Stimulated activated CD8-positive, alpha-beta memory T cell treated with anti-CD3 and anti-CD28 coated beads, Interleukin-15, amount 100 ng/mL, for 4 hours (primary cell): ENCODE measurements at places on chromosomes 3 and 15.

GRCh38 chr3:195895861-195896360 lies 12.4 kb downstream of the TNK2 start:
- DNase-seq, result no peak

DNA sequence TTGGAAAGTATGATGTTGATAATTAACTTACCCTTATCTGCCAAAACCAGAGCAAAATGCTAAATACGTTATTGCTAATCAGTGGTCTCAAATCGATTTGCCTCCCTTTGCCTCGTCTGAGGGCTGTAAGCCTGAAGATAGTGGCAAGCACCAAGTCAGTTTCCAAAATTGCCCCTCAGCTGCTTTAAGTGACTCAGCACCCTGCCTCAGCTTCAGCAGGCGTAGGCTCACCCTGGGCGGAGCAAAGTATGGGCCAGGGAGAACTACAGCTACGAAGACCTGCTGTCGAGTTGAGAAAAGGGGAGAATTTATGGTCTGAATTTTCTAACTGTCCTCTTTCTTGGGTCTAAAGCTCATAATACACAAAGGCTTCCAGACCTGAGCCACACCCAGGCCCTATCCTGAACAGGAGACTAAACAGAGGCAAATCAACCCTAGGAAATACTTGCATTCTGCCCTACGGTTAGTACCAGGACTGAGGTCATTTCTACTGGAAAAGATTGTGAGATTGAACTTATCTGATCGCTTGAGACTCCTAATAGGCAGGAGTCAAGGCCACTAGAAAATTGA lies 59.7 kb downstream of the DCUN1D1 start:
- DNase-seq, result no peak

- no peak for DNase-seq
Measured at GRCh38 chr3:196974661-196975060, 6.0 kb upstream of the PIGZ start.

GRCh38 chr3:13495351-13495813 lies 15.3 kb downstream of the HDAC11 start:
- no peak for DNase-seq

DNA sequence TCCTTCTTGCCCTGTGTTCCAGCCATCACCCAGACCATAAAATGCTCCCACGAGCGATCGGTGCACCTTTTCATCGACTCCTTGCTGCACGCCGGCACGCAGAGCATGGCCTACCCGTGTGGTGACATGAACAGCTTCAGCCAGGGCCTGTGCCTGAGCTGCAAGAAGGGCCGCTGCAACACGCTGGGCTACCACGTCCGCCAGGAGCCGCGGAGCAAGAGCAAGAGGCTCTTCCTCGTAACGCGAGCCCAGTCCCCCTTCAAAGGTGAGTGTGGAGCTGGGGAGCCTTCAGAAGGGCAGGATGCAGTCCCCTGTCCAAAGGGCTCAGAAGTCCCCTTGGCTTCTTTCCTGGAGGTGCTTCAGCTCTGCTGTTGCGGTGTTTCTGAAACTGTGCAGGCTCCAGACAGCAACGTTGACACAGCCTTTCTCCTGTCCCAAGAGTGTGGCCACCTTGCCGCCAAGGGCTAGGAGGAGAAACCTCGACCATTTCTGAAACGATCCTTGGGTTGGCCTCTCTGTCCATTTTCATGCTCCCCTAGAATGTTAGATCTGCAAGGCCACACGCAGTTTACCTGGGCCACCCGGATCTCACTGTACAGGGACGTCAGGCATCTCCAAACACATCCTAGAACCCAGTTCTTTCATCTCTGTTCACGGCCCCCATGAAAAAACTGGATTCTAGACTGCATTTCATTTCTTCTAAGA lies 116.7 kb downstream of the LIPC start:
- no peak for DNase-seq

GRCh38 chr15:34813446-34814190 lies 18.3 kb upstream of the ACTC1 start:
- no peak for DNase-seq

DNA sequence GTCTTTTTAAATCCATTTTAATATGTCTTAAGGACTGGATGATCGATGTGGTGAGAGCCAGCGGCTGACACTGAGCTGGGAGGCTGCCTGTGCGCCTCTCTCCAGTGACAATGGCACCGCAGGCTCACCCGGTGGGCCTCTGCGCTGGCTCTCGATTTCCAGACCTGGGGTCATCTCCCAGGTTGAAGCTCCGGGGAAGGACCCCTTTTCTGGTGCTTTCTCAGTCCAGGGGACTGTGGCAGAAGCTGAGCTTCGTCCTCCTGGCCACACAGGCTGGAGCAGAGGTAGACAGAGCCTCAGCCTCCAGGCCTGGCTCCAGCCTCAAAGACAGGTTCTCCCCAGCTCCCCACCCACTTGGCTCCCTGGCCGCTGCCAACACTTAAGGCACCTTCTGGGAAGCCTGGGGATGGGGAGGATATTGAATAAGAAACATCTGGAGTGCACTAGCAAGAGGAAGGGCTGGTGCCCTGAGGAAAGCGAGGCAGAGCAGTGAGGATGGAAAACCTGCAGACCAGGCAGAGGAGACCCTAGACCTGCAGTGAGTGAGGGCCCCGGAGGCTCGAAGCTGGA lies 154.2 kb upstream of the SMAD3 start:
- DNase-seq, result no peak

- no peak for DNase-seq
Measured at GRCh38 chr3:161415506-161416231, 44.4 kb upstream of the SPTSSB start.

GRCh38 chr15:69735121-69735520 lies 282.5 kb downstream of the RPLP1 start:
- DNase-seq, result no peak

GRCh38 chr3:196837819-196838420 lies 29.8 kb upstream of the SENP5 start:
- DNase-seq, result peak; percentile 31

GRCh38 chr3:193347521-193348501 lies 30.7 kb downstream of the ATP13A5 start:
- no peak for DNase-seq

DNA sequence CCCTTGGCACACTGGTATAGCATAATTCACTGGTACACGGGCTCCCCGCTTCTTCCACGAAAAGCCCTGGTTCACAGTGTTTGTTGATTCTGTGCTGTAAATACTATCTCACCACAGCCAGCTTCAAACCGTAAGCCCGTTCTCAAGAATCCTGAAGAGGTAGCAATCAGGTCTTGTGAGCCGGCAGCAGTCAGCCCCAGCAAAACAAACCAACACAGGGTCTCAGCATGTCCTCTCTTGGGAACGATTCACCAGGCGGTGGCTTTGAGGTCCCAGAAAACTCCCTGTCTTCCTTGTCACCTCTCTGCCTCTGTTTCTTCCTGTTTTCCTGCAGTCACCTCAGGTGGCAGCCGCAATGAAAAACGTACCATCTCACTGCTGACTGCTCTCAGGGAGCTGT lies 19.1 kb upstream of the FAM3D start:
- DNase-seq, result no peak

DNA sequence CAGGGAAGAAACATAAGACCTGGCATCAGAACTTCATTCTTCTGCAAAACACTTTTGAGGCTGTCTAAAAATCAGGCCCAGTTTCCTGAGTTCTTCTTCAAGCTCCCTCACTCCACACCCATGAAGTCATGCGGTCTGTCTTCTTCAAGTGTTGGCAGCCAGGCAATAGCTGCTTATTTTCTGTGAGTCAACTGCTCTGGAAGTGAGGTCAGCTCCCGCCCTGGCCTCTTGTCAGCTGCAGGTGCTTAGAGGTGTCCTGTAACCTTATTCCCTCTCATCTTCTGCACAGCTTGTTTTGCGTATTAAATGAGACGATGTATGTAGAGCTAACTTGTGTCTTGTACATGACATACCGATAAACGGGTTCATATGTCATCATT lies 226.1 kb downstream of the ADAMTS17 start:
- no peak for DNase-seq

- no peak for DNase-seq
Measured at GRCh38 chr3:133152056-133152455, 113.9 kb downstream of the TMEM108 start.

GRCh38 chr15:101568821-101569555 lies 79.5 kb upstream of the PCSK6 start:
- DNase-seq, result no peak

GRCh38 chr3:46542801-46543201 lies 23.3 kb downstream of the LRRC2 start:
- DNase-seq, result no peak

- DNase-seq, result no peak
Measured at GRCh38 chr3:112531358-112531781, 30.4 kb downstream of the ATG3 start.

DNA sequence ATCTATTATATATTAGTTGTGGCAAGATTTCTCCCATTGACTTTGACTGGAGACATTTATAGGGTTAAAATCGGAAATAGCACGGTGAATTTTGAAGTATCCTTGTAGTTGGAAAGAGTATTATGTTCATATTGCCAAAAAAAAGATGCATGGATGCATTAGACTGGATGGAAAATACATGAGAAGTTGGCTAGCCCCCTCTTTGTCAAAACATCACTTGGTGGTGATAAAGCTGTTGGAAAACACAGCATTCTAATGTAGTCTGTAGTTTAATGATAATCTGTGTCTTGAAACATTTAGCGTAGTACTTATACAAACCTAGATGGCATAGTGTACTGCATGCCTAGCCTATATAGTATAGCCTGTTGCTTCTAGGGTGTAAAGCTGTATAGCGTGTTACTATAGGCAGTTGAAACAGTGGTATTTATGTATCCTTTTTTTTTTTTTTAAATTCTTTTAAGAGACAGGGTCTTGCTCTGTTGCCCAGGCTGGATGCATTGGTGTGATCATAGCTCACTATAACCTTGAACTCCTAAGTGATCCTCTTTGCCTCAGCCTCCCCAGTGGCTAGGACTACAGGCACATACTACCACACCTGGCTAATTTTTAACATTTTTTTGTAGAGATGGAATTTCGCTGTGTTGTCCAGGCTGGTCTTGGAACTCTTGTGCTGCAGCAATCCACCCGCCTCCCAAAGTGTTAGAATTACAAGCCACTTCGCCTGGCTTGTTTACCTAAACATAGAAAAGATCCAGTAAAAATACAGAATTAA lies 21.8 kb downstream of the CTNNB1 start:
- no peak for DNase-seq

DNA sequence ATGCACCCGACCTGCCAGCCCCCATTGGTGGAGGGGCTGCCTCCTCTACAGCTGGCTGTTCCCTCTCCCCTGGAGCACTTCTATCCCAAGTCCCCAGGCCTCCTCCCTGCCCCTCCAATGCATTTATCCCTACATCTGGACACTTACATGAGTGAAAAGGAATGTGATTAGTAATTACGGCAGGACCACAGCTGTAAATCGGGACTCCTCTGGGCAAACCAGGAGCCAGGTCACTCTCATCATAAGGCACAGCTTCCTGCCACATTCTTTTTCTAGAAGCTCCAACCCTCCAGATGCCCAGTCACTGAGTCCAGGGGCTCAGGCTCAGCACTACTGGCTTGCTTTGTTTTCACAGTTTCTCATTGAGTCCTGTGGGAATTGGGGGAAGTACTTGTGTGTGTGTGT lies 54.3 kb downstream of the IL20RB start:
- DNase-seq, result no peak

GRCh38 chr3:125116311-125117080 lies 60.7 kb upstream of the HEG1 start:
- DNase-seq, result no peak

- no peak for DNase-seq
Measured at GRCh38 chr3:52851348-52851747, 16.5 kb upstream of the MUSTN1 start.

- no peak for DNase-seq
Measured at GRCh38 chr3:187958432-187959003, 195.4 kb upstream of the LPP start.

DNA sequence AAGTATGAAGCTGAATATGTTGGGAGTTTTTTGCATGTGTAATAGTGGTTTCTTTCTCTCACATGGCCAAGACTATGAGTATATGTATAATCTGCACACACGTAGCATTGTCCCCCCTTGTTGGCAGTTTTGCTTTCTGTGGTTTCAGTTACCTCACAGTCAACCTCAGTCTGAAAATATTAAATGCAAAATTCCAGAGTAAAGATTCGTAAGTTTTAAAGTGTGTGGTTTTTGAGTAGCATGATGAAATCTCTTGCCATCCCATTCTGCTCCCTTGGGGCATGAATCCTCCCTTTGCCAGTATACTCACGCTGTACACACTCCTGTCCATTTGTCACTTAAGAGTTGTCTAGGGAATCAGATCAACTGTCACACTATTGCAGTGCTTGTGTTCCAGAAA lies 742.0 kb upstream of the CCDC54 start:
- no peak for DNase-seq

GRCh38 chr15:60541481-60542299 lies 62.7 kb upstream of the ICE2 start:
- no peak for DNase-seq

- DNase-seq, result no peak
Measured at GRCh38 chr15:35092846-35093245, 7.8 kb upstream of the NANOGP8 start.

GRCh38 chr15:32866454-32867312 lies 148.9 kb downstream of the GREM1 start:
- DNase-seq, result no peak

GRCh38 chr3:155169197-155169596 lies 89.1 kb downstream of the MME start:
- no peak for DNase-seq

DNA sequence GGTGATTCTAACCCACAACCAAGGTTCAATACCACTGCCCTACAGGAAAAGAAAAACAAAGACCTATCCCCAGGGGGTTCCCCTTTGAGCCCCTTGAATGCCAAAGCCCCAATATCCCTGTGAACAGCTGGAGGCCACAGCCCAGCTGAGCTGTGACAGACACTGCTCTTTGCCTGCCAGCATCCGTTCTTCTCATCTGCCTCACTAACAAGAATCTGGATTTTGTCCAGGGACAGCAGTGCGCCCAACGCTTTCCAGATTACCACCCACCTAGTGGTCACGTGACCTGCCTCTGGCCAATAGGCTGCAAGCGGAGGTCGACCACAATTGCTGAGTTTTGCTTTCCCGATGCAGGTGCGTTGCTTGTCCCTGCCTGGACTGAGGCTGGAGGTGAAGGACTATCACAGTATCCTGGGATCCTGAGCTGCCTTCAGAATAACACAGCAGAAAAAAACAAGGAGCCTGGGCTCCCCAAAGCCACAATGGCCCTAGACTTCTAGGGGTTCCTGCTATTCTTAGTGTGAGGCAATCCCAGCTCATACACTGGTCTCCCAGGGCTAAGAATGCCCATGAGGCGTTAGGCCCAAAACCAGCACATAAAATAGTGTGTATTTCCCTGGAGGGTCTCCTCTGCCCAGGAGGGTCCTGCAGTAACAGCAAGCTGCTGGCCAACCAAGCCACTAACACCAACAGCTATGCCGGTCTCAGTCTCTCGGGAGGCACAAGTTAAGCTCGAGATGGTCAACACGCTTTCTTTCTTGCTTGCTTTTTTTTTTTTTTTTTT lies 13.8 kb downstream of the BDH1 start:
- no peak for DNase-seq

GRCh38 chr3:129602730-129603560 lies 3.5 kb downstream of the PLXND1 start:
- DNase-seq, result no peak

- no peak for DNase-seq
Measured at GRCh38 chr3:46559091-46559704, 6.9 kb downstream of the LRRC2 start.

- DNase-seq, result no peak
Measured at GRCh38 chr3:159187232-159187631, 385.4 kb downstream of the MFSD1 start.

GRCh38 chr3:63847718-63848450 lies 15.7 kb downstream of the THOC7 start:
- no peak for DNase-seq
